Stimulated activated CD4-positive, alpha-beta T cell treated with anti-CD3 and anti-CD28 coated beads, Interleukin-1b, Interleukin-23, amount 100 ng/mL, for 24 hours (primary cell): ENCODE measurements at places on chromosomes 11 and 22.

GRCh38 chr22:27573280-27574001 is 228.1 kb downstream of the MN1 start:
- no peak for DNase-seq

GRCh38 chr11:72001285-72001684 is 2.6 kb downstream of the IL18BP start:
- no peak for DNase-seq

- no peak for DNase-seq
Observed at GRCh38 chr11:70298243-70298915, 27.9 kb downstream of the PPFIA1 start.

GRCh38 chr22:24145446-24146193 is 35.7 kb upstream of the SUSD2 start:
- no peak for DNase-seq

- DNase-seq: no peak
Observed at GRCh38 chr11:10261821-10262220, 32.2 kb downstream of the SBF2 start.

DNA sequence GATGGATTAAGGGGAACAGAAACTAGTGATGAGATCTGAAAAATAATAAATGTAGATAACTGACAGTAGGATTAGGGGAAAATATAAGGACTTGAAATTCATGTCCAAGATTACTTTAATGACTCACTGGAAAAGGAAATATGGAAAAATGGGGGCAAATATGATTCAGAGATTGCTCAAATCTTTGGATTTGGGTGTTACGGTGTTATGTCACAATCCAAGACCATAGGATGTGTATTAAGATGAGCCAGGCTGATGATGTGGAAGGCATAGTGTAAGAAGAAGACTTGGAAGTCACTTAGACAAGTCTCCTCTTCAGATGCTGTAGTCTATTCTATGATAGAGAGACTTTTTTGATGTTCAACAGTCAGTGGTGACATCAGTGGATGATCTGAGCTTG is 323.7 kb downstream of the LUZP2 start:
- no peak for DNase-seq

GRCh38 chr11:38648604-38649003 is 2050.6 kb upstream of the RAG2 start:
- DNase-seq: no peak

DNA sequence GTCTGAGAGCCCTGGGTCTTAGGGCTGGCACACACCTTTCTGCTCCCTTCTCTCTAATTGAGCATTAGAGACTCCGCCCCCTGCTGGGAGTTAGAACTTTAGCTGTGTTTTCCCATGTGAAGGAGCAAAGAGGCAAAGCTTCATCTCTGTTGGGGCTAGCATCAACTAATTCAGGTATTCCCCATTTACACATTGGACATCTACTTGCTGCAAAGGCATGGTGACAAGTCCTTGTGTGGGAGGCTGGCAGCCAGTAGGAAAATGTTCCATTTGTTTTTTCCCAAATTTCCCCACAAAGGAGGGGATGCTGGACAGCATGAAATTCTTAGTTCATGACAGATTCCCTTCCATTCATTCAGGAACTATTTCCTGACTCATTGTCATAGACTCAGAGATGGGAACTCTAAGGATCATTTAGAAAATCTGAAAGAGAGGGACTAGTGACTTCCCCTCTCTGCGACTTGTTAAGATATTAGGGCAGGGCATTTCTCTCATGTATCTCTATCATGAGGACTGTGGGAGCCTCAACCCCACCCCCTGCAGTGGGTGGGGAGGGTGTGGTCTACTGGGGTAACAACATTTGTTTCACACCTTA is 3.6 kb downstream of the CD44 start:
- DNase-seq: no peak

- no peak for DNase-seq
Observed at GRCh38 chr11:101456812-101457211, 127.0 kb downstream of the TRPC6 start.

- DNase-seq: peak; percentile 41
Observed at GRCh38 chr22:23178512-23179254, 1.6 kb upstream of the BCR start.

DNA sequence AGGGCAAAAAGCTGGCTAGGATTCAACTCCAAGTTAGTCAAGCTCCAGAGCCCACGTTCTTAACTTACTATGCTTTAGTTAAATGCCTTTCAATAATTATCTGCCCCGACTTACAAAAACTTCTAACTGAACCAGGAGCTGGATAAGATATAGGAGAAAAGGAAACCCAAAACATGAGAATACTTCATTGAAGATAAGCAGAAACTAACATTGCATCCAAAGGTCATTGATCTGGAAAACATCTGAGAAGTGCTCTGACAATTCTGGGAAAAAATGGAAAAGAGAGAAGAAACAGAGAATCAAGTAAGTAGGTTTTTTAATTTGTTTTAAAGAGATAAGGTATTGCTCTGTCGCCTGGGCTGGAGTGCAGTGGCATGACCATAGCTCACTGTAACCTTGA is 27.2 kb downstream of the ACAT1 start:
- DNase-seq: no peak

GRCh38 chr11:125332821-125333220 is 163.2 kb downstream of the FEZ1 start:
- no peak for DNase-seq

GRCh38 chr11:18027475-18027874 is 14.6 kb upstream of the SERGEF start:
- no peak for DNase-seq

DNA sequence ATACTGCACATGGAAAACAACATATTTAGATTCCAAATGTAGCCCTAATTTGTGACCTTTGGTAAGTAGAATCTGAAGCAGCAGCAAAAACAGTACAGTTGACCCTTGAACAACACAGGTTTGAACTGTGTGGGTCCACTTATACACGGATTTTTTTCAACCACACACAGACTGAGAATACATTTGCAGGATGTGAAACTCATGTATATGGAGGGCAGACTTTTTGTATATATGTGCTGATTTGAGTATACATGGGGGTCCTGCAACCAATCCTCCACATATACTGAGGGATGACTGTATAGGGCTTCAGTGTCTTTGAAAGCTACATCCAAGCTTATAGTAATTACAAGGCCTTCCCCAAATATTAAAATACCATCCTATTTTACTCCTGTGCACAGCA is 120.5 kb downstream of the MPPED2 start:
- no peak for DNase-seq

GRCh38 chr11:67113231-67113721 is 5.8 kb upstream of the KDM2A start:
- DNase-seq: no peak

DNA sequence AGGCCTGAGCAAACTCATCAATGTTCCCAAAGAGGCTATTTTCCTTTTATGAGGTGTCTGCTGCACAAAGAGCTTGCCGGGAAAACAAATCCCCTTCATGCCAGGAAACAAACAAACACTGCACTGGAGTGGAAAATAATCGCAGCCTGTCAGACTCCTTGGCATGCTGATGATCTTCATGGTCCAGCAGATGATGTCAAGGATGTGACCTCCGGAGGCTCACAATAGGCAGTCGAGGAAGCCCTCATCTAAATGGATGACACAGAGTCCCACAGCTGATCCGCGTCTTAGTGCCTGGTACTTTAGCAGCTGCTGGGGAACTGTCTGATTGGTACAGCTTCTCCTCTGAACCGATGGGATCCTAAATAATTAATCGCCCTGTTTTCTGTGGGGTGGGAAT is 187.6 kb downstream of the TENM4 start:
- DNase-seq: no peak

GRCh38 chr11:118046051-118046963 is 30.6 kb upstream of the TMPRSS4 start:
- no peak for DNase-seq

- no peak for DNase-seq
Observed at GRCh38 chr22:16601437-16602223, 9.0 kb upstream of the CCT8L2 start.

GRCh38 chr11:87740968-87741367 is 434.3 kb downstream of the RAB38 start:
- no peak for DNase-seq

GRCh38 chr22:46547883-46548244 is 10.4 kb upstream of the CELSR1 start:
- DNase-seq: no peak

DNA sequence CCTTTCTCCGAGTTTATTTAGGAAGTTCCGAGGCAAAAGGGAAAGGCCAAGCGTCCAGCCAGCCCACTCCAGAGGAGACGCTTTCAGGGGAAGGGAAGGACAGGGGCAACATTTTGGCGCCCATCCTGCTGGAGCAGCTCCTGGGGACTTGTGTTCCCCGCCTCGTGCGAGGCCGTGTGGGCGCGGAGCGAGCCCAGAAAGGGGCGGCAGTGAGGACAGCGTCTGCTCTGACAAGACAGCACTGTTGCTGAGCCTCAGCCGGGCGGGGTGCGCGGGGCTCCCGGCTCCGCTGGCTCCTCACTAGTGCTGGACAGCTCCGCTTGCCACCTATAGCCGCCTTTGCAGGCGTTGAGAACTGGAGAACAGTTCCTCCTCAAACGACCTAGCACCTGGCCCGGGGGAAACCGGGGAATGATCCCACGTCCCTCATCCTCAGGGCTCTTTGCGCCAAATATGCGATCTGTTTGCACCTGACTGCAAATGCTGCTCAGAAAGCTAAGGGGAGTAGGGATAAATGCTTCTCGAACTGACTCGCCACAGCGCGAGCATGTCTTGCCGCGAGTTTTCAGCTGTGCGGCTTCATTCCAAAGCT is 722 bp upstream of the GUCY1A2 start:
- DNase-seq: no peak

DNA sequence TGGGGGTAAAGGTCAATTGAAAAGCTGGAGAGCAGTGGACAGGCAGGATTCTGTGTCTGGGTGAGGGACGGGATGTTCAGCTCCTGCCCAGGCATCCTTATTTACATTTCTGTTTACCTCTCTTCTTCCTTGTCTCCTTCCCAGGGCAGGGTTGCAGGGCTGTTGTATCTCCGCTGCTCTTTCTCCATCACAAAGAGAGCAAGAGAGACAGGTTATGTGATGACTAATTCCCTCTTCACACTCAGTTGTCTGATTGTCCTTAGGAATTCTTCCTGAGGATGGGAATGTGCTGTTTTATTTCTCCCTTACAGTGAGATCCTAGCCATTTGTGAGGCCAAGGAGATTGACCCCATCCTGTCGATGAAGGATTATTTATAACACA is 104.9 kb downstream of the VPREB1 start:
- DNase-seq: no peak

DNA sequence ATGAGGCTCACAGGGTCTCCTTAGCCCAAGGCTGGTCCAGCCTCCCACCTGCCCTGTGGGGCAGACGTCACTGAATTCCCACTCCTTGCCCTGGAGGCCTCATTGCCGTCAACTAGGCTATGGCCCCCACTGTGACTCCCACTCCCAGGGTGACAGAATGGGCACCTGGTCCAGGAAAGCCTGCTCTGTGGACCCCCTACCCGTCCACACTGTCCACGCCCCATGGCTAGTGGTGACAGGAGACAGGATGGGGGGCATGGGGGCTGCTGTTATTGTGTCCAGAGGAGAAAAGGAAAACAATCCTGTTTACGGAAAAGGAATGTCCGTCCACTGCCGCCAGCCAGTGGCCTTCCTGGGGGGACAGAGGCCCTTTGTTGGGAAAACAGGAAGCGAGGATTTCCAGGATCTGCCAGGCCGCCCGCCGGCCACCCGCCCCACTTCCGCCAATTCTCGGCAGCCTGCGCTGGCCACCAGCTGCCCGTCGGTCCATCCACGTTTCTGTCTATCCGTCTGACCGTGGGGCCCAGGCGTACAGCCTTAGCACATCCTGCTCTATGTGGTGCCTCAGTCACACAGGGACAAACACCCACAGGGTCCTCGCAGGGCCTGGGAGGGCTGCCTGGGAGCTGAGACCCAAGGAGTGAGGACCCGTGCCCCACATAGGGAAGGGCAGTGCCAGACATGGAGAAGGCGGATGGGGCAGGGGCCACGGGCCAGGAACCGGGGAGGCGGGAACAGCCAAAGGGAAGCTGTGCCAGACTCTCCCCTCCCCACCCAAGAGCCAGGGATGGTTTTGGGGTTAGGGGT is 19.5 kb downstream of the CRELD2 start:
- DNase-seq: no peak

DNA sequence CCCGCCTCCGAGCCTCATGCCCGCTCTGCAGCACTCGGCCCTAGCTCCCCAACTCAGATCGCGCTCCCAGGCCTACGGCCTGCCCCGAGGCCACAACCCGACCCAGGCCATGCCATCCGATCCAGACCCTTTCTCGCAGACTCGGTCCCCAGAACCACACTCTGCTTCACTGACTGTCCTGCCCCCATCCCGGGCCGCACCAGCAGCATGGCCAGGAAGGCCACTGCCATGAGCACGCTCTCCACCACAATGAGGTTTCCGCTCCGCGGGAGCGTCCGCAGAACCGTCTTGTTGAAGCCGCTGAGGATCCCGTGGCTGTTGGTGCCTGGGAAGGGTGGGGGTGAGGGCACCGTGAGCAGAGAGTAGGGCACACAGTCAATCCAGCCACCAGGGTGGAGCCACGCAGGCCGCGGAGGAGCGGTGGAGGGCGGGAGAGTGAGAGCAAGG is 6.4 kb downstream of the UNC93B1 start:
- no peak for DNase-seq

- DNase-seq: no peak
Observed at GRCh38 chr22:26503758-26504157, 8.5 kb downstream of the TFIP11 start.

- no peak for DNase-seq
Observed at GRCh38 chr22:50010676-50011446, 1.7 kb downstream of the IL17REL start.

DNA sequence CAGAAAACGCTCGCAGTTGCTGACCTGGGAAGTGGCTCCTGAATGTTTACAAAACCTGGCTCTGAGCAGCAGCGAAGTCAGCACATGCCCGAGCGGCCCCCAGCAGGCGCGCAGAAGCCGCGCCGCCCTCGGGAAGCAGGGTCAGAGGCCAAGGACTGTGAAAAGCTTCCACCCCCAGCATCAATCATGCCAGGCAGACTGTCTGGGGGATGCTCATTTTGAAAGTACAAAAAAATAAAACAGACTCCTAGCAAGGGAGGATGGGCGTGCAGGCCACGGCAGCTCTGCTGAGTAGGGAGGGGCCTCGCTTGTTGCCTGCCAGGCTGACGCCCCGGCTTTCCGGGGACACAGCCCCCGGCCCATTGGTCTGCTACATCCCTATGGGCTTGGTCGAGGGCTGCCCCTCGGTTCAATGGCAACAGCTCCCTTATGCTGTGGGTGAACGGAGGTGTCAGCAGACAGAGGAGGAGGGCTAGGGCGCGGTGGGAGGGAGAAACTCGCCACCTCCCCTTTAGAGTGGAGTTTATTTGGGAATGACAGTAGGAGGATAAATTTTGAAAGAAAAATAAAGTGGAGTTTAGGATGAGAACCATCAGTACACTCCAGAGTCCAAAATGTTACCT is 37.7 kb upstream of the GNB1L start:
- DNase-seq: no peak
